ENCODE measurements at places on chromosomes 12 and 14. TPM values are rescaled to one million over a fixed set of nuclear protein-coding genes. Genes with fewer than 3 reads are reported as not detected.
A peak's percentile ranks its signal among the peaks of the same experiment; 100 is the strongest.

DNA sequence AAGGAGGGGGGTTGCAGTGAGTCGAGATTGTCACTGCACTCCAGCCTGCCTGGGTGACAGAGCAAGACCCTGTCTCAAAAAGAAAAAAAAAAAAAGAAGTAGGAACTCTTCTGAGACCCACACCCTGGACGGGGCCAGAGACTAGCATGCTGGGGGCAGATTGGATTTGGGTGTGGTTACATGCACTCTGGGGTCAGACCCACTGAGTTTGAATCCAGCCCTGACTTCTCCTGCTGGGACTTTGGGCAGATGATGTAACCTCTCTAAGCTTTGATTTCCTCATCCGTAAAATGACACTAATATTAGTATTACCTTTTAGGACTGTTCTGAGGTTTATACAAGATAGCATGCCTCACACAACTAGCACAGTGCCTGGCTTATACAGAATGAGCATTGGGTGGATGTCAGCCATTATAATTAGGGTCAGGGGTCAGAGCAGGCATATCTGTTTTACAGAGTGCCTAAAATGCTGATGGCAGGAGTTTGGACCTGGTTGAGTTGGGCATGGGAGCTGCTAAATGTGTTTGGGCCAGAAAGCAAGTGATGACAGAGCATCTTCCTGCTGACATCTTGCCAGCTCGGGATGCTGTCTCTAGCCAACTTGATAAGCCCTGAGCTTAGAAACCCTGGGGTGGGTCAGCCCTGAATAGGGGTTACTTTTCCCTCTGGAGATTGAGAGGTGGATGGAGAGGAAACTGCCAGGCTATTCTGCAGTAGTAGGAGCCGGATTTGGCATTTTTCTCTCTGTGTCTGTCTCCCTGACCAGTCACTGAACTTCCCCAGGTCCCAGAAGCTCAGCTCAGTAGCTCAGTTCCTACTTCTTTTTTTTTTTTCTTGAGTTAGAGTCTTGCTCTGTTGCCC, 15.5 kb downstream of the TPCN1 start:
- peak; percentile 81 for DNase-seq
- peaks cover 60% of the 10 kb centered on the region for H3K4me1 ChIP-seq
- H3K4me3 ChIP-seq, result no peak overlapping the region
- peaks cover 49% of the 10 kb centered on the region for H3K36me3 ChIP-seq

- no peaks in the 10 kb centered on the region for H3K36me3 ChIP-seq
- H3K4me1 ChIP-seq, result no peaks in the 10 kb centered on the region
- no peak overlapping the region for H3K4me3 ChIP-seq
These were observed 443.2 kb upstream of the FOXG1 start for GRCh38 chr14:28323366-28323765.

GRCh38 chr14:42944284-42944683, 1337.6 kb downstream of the LRFN5 start:
- H3K4me3 ChIP-seq, result no peak overlapping the region
- no peaks in the 10 kb centered on the region for H3K27me3 ChIP-seq
- DNase-seq, result no peak
- H3K27ac ChIP-seq, result no peak overlapping the region

DNA sequence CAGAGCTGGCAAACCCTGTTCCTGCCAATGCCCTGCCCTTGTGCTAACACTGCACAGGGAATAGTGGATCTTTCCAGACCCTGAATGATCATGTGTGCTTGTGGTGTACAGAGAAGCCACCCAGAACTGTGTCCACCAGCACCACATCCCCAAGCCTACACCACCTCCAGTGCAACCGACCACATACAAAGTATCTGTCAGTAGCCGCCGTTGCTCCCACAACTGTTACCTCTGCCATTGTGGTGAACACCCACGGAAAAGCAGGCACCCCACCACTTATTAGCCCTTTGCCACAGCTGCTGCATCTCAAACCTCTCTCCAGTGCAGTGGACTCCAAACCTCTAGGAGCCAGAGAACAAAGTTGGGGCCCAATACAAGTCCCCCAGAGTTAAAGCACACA, 1049.6 kb downstream of the TRHDE start:
- H3K36me3 ChIP-seq, result no peaks in the 10 kb centered on the region
- DNase-seq, result no peak
- no peak overlapping the region for H3K4me3 ChIP-seq
- no peak overlapping the region for H3K27ac ChIP-seq

- H3K27ac ChIP-seq, result no peak overlapping the region
- H3K27me3 ChIP-seq, result no peaks in the 10 kb centered on the region
These were observed 212.8 kb upstream of the CAND1 start for GRCh38 chr12:67056329-67056728.

- H3K27me3 ChIP-seq, result peaks cover 2% of the 10 kb centered on the region
- no peak overlapping the region for H3K27ac ChIP-seq
- DNase-seq, result no peak
- no peak overlapping the region for H3K4me3 ChIP-seq
These were observed 103.0 kb downstream of the PRMT8 start for GRCh38 chr12:3593906-3594483.

DNA sequence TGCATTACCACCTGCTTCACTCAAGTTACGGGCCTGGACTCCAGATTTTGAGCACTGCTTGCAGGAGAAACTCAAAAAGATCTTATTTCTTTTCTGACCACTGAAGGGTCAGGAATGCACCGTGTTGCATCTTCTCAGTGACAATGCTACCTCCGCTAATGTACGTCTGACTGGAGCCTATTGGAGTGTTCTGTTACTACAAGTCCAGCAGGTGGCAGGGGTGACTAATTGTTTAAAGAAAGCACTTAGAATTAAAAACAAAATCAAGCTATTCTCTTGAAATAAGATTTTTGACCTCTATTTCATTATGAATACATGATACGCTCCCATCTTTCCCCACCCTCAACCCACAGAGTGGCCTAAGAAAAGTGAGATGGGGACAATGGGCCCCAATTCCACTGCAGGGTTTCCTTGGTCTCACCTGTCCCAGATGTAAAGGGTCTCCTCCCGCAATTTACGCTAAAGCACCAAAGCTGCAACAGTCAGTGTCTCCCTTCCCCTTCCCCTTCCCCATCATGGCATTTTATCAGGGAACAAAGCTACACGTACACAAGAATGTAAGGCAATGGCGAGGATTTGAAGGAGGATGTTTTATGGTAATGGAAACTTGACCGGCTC, 2.2 kb downstream of the TBPL2 start:
- no peak for DNase-seq
- H3K4me1 ChIP-seq, result peaks cover 10% of the 10 kb centered on the region
- H3K36me3 ChIP-seq, result no peaks in the 10 kb centered on the region
- H3K4me3 ChIP-seq, result no peak overlapping the region
- no peak overlapping the region for H3K27ac ChIP-seq

GRCh38 chr12:15829255-15829654, 40.1 kb upstream of the EPS8 start:
- DNase-seq, result no peak
- H3K4me1 ChIP-seq, result no peaks in the 10 kb centered on the region
- no peaks in the 10 kb centered on the region for H3K36me3 ChIP-seq
- no peaks in the 10 kb centered on the region for H3K27me3 ChIP-seq
- no peak overlapping the region for H3K4me3 ChIP-seq

- no peak overlapping the region for H3K4me3 ChIP-seq
- H3K27ac ChIP-seq, result no peak overlapping the region
- no peaks in the 10 kb centered on the region for H3K27me3 ChIP-seq
- no peak for DNase-seq
These were observed 27.1 kb downstream of the DIO3 start for GRCh38 chr14:101588286-101588975.

GRCh38 chr12:82415402-82415801, 57.1 kb downstream of the METTL25 start:
- no peaks in the 10 kb centered on the region for H3K4me1 ChIP-seq
- H3K36me3 ChIP-seq, result no peaks in the 10 kb centered on the region
- H3K27ac ChIP-seq, result no peak overlapping the region
- no peak overlapping the region for H3K4me3 ChIP-seq
- H3K27me3 ChIP-seq, result no peaks in the 10 kb centered on the region

- H3K4me3 ChIP-seq, result no peak overlapping the region
- H3K27me3 ChIP-seq, result no peaks in the 10 kb centered on the region
These were observed 3.6 kb downstream of the IFI27L2 start for GRCh38 chr14:94125659-94126418.

- H3K27me3 ChIP-seq, result no peaks in the 10 kb centered on the region
- H3K36me3 ChIP-seq, result no peaks in the 10 kb centered on the region
- no peak for DNase-seq
- H3K4me1 ChIP-seq, result no peaks in the 10 kb centered on the region
- H3K27ac ChIP-seq, result no peak overlapping the region
- H3K4me3 ChIP-seq, result no peak overlapping the region
These were observed 178.6 kb downstream of the BCAT1 start for GRCh38 chr12:24770334-24770733.

- no peak overlapping the region for H3K4me3 ChIP-seq
- H3K27me3 ChIP-seq, result no peaks in the 10 kb centered on the region
- H3K36me3 ChIP-seq, result no peaks in the 10 kb centered on the region
- no peaks in the 10 kb centered on the region for H3K4me1 ChIP-seq
These were observed 491.5 kb downstream of the SLC6A15 start for GRCh38 chr12:84421103-84421502.

- H3K27me3 ChIP-seq, result no peaks in the 10 kb centered on the region
- no peak overlapping the region for H3K4me3 ChIP-seq
- DNase-seq, result no peak
- no peak overlapping the region for H3K27ac ChIP-seq
- H3K4me1 ChIP-seq, result peaks cover 8% of the 10 kb centered on the region
These were observed 64.8 kb upstream of the MAX start for GRCh38 chr14:65167072-65167645.

DNA sequence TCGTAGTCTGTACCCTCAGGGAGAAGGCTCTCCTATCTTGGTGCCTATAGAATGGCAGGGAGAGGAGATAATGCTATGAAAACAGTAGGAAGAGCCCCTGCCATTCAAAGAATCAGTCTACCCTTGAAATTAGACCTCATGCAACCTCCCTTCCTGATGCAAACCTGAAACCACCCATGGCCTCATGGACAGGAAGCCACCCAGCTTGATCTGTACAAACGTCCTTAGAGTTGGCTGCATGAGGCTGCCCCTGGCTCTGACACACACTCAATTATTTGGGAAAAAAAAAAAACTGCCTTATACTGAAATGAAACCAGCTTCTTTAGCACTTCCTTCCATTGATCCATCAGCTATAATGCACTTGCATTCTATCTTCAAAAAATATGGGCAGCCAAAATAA, 116.6 kb upstream of the BCL2L14 start:
- H3K4me3 ChIP-seq, result no peak overlapping the region
- no peaks in the 10 kb centered on the region for H3K27me3 ChIP-seq
- H3K4me1 ChIP-seq, result no peaks in the 10 kb centered on the region
- H3K27ac ChIP-seq, result no peak overlapping the region
- H3K36me3 ChIP-seq, result no peaks in the 10 kb centered on the region

DNA sequence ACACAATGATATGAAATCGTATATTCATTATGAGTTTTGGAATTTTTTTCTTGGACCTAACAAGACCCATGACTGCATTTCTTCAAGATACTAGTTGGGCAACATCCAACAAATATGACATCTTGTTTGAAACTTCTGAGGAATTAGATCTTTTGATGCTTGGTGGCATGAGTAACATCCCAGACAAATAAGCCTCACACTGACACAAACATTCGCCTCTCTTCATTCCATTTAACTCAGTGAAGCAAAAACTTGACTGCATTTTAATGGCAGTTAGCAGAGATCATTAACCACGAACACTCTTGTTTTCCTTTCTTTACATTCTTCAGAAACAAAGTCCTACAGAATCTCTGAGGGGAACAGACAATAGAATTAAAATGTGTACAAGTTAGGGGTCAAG, 758.3 kb downstream of the C12orf50 start:
- H3K4me3 ChIP-seq, result no peak overlapping the region
- no peak for DNase-seq
- no peaks in the 10 kb centered on the region for H3K27me3 ChIP-seq
- H3K36me3 ChIP-seq, result no peaks in the 10 kb centered on the region
- H3K4me1 ChIP-seq, result no peaks in the 10 kb centered on the region
- H3K27ac ChIP-seq, result no peak overlapping the region

MYBPC1 gene
- 4.0 TPM for polyA plus RNA-seq

GRIP1 gene
- 6.7 TPM for polyA plus RNA-seq
